ENCODE measurements at places on chromosomes 2 and 18.

- DNase-seq = peak; percentile 52
Measured at GRCh38 chr2:197873293-197873701, 68.9 kb downstream of the PLCL1 start.

- no peak for DNase-seq
Measured at GRCh38 chr2:233421091-233421816, 67.0 kb downstream of the DGKD start.

GRCh38 chr2:42928161-42928691, 135.8 kb upstream of the HAAO start:
- no peak for DNase-seq

DNA sequence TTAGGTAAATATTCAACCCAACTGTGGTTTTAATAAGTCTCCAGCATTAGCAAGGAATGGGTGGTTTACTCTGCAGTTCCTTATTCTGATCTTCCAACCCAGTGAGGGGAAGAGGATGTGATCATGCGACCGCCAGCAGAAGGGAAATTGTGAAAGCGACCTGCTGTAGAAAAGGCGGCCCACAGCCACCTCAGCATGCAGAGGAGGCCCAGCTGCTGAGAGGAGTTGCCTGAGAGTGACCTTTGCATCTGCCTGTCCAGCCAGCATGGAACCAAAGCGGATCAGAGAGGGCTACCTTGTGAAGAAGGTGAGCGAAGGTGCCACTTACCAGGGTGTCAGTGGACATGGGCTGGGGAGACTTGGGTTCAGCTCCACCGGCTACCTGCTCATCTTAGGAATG, at the start of gene PLEK:
Gene PLEK (plus strand): TSS at position 196 of the 400 bp plus-strand sequence. CDS start 70 bp downstream, at position 266.
- no peak for DNase-seq

DNA sequence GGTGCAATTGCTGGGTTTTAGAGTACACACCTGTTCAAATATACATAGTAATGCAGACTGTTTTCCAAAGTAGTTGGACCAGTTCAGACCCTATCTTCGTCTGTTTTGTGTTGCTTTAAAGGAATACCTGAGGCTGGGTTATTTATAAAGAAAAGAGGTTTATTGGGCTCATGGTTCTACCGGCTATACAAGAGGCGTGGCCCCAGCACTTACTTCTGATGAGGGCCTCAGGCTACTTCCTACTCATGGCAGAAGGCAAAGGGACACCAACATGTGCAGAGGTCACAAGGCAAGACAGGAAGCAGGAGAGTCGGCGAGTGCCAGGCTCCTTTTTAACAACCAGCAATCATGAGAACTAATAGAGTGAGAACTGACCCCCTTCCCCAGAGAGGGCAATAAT, 21.9 kb upstream of the EMILIN2 start:
- DNase-seq = no peak

DNA sequence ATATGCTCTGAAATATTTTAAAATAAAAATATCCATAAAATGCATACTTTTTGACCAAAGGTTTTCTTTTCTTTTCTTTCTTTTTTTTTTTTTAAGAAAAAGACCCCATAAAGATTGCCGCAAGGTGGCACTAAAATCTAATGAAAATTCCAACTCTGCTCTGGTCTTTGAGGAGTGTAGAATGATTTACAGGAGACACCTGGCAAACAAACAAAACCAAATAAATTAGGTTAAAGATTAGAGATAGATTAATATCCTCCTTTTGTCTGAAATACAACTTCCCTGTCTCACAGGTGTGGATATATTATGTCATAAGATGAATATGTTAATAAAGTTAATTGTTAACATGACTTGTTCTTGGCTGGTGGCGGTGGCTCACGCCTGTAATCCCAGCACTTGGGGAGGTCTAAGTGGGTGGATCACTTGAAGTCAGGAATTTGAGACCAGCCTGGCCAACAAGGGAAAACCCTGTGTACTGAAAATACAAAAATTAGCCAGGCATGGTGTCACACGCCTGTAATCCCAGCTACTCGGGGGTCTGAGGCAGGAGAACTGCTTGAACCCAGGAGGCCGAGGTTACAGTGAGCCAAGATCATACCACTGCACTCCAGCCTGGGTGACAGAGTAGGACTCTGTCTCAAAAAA, 3.5 kb upstream of the RHOB start:
- DNase-seq = no peak

DNA sequence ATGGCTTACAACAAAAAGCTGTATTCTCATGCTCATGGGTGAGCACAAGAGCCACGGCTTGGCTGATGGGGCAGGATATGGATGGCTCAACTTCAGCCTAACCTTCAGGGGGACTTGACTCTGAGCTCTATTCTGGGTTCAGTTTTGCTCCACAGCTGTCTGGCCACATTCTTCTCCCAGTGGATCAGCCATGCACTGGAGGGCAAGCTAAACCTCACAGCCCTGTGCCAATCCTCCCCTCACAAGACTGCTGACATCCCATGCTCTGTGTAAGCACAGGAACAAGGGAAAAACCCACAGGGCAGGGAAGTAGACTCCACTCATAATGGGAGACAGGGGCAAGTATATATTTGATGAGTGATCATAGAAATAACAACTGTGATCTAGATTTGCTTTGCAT, 35.6 kb downstream of the COPS8 start:
- no peak for DNase-seq

GRCh38 chr18:58579561-58580047, 49.3 kb downstream of the ALPK2 start:
- DNase-seq = no peak

- no peak for DNase-seq
Measured at GRCh38 chr18:37160038-37160820, 331.3 kb downstream of the KIAA1328 start.

- no peak for DNase-seq
Measured at GRCh38 chr2:196413821-196414274, 225.7 kb upstream of the CCDC150 start.

Measured in smooth muscle cell of the brain vasculature (primary cell).